ENCODE measurements at places on chromosomes 5 and 9.

DNA sequence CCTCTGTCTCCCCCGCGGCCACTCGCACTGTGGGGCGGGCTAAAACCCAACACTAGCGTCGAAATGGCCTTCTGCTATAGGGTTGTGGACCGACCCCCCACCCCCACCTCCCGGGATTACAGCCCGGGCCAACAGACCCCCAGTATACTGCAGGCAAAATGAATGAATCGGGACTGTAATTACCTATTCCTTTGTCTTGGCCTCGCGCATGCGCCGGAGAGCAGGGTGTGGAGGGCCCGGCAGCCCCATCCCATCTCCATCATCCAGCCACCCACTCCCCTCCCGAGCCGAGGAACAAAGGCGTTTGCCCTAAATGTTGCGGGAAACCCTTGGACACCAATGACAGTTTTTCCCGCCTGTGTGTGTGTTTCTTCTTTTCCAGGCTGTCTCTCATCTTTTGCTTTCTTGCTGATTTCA lies 1.6 kb downstream of the BASP1 start:
- no peak for DNase-seq

DNA sequence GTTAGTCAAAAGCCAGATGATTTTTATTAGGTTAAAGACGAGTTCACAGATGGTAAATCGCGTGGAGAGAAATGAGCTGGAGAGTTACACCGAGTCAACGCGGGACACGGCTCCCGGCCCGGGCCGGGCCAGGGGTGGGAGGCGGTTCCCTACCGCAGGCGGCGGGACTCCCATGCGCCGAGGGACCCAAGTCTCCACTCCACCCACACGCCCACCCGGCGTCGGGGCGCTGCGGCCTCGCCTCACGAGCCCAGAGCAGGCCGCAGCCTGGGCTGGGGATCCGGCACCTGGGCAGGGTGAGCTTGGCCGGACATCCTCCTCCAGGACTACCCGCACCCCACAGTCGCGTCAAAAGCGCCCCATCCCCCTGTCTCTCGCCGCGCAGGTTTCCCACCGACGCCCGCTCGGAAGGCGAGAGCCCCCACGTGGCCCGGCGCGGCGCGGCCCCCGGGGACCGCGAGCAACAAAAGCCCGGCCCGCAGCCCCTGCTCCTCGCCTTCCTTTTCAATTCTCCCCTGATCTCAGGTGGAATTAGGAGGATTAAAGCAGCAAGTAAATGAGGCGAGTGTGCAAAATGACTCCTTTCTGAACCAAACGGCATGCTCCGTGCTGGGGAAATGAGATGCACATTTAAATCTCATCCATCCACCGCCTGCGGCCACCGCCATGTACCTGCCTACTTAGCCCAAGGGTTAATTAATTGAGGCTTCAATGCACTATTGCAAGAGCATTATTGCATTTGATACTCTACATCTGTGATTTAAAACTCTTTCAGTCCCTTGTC lies 196.5 kb upstream of the TBCA start:
- peak; percentile 33 for DNase-seq

DNA sequence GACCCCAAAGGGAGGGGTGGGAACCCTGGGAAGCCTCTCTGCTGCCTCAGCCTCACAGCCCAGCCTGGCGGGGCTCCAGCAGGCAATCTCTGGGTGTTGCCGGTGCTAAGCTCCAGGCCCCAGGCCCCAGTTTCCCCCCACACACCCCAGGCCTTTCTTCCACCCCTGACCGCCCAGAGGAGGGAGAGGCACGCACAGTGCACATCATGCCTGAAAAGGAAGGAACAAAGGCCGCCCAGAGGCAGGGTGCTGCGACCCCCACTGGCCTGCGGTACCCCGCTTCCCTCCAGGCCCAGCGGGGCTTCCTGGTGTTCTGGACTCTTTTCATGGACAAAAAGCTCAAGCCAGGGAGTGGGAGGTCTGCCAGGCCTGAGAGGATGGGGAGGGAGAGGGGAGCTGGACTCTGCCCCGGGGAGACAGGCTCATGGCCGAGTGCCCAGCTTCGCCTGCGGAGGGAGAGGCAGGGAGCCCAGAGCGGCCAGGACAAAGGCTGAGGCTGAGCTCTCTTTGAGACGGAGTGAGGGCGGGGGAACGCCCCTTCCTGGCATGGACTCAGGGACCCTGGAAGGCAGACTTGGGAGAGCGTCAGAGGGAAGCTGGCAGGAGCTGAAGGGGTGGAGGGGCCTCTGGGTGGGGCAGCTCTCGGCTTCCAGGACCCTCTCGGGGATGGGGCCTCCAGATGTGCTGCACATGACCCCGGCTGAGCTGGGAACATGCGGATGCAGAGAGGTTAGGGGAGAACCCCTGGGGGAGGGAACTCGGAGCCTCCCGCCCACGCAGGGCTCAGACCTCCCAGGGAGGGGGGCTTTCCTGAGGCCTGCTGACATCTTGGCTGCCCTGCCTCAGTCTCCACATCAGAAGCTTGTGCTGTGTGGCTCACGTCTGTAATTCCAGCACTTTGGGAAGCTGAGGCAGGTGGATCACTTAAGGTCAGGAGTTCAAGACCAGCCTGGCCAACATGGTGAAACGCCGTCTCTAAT lies 1.8 kb upstream of the ENTPD2 start:
- no peak for DNase-seq

GRCh38 chr9:129263836-129264235 lies 85.8 kb upstream of the IER5L start:
- DNase-seq = no peak

DNA sequence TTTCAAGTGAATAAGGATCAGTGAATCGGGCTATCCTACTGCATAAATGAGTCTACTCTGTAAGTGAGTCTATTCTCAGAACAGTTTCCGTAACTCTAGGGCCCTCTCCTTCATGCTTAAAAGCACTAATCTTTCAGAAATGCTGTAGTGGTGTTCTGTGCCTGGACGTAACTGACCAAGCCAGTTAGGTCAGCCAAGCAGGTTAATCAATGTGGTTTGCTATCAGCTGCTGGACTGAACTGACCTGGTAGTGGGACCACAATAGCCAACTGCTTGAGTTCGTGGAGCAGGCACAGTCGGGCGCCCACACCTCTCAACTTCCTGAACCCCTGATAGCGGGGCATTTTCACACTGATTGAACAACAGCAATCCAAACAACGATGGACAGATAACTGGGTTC lies 6.8 kb downstream of the SLC1A3 start:
- DNase-seq = no peak

- DNase-seq = no peak
These were observed 8.0 kb downstream of the AFAP1L1 start for GRCh38 chr5:149279661-149280060.
